ENCODE measurements at places on chromosomes 5 and 9.

- DNase-seq, result peak; percentile 16
Measured at GRCh38 chr9:1869843-1870242, 145.3 kb upstream of the SMARCA2 start.

DNA sequence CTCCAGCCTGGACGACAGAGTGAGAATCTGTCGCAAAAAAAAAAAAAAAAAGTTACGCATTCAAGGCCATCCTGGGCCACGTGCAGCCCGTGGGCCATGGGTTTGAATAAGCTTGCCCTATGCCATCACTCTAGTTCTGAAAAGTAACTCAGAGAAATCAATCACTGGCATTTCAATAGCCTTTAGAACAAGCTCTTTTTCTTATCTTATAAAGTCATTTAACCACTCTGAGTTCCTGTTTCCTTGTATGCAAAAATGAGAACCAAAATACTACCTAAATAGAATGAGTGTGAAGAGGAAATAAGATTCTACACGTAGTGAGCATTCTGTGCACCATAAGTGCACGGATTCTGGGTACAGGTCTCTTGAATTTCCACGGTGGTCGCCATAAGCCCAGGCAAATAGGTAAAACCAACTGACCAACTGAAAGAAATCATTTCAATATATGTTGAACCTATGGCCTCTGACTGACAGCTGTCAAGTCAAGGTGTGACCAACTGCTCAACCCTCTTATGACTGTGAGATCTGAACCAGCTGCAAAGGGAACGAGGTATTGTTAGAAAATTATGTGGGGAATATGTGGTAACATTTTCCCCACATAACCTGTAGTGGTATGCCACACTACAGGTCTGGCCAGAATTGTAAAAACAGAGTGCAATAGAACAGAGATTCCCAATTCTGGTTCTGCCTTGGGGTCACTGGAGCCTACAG, 143.9 kb upstream of the LHFPL2 start:
- DNase-seq, result no peak

GRCh38 chr5:137454671-137455070, 44.5 kb downstream of the SPOCK1 start:
- DNase-seq, result no peak

GRCh38 chr9:114051706-114052105, 26.4 kb downstream of the AMBP start:
- no peak for DNase-seq

- DNase-seq, result no peak
Measured at GRCh38 chr9:128222880-128223670, 19.9 kb downstream of the DNM1 start.

DNA sequence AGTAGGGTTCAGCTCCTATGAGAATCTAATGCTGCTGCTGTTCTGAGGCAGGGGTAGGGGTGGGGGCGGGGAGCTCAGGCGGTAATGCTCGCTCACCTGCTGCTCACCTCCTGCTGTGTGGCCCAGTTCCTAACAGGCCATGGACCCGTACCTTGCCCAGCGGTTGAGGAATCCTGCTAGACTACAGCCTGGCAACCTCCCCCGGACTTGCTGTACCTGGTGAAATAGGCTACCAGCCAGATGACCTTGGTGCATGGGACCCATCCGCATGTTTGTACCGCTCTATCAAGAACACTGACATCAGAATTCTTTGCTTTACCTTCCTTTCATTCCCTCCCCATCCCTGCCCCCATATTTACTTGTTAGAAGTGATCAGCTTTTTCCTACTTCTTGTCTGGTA, 15.3 kb downstream of the IL31RA start:
- DNase-seq, result no peak

DNA sequence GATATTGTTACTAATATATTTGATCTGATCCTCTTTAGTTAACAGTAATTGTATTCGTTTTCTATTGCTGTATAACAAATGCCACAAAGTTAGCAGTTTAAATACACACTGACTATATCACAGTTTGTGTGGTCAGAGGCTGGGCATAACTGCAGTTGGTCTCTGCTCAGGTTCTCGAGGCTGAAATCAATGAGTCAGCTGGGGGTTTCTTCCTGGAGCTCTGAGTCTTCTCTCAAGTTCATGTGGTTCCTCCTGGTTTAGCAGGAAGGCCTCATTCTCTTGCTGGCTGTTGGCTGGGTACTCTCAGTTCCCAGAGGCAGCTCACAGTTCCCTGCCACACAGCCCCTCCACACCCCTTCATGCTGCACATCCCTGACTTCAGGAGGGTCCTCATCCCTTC, 20.7 kb downstream of the COL23A1 start:
- no peak for DNase-seq

- no peak for DNase-seq
Measured at GRCh38 chr5:122295138-122295537, 16.9 kb upstream of the SNCAIP start.

DNA sequence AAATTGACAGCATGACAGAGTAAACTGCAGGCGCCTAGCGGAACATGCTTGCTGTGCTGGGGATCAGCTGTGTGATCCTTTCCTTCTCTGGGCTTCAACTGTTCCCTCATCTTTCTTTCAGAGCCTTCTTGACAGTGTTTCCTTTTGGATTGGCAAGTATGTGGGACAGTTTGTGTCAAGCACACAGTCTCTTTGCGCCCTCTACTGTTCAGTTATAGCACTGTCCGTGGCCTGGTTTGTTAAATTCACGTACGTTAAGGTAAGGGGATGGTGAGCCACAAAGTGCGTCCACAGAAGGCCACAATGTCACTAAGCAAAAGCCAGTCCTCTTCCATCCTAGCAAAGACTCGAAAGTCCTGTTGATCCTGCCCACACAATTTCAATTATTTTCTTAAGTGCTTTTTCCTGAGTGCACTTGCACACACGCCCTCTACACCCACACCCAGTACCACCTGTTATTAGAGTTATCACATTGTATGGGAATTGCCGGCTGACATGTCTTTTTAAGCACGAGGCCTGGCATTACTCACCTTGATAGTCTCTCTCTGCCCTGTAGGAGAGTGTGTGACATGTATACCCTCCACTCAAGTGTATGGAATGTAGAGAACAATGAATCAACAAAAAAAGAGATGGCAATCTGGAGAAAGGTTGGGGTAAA, 22.5 kb upstream of the PTPN3 start:
- DNase-seq, result no peak

DNA sequence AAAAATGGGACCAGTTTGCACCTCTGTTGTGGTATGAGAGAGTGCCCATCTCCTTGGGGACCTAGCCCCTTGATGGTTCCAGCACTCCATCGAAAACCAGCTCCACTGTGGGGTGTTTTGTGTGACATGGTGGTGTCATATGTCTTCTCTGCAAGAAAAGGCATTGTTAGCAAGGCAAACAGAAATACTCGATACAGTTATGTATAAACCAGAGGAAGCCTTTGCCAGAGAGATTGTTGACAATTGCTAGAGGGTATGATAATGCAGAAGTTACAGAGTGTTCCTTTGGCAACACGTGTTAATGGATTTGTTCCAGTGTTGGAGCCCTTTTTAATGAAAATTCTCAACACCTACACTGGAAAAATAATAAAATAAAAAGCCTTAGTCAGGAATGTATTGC, 270.4 kb upstream of the DMRT1 start:
- no peak for DNase-seq

DNA sequence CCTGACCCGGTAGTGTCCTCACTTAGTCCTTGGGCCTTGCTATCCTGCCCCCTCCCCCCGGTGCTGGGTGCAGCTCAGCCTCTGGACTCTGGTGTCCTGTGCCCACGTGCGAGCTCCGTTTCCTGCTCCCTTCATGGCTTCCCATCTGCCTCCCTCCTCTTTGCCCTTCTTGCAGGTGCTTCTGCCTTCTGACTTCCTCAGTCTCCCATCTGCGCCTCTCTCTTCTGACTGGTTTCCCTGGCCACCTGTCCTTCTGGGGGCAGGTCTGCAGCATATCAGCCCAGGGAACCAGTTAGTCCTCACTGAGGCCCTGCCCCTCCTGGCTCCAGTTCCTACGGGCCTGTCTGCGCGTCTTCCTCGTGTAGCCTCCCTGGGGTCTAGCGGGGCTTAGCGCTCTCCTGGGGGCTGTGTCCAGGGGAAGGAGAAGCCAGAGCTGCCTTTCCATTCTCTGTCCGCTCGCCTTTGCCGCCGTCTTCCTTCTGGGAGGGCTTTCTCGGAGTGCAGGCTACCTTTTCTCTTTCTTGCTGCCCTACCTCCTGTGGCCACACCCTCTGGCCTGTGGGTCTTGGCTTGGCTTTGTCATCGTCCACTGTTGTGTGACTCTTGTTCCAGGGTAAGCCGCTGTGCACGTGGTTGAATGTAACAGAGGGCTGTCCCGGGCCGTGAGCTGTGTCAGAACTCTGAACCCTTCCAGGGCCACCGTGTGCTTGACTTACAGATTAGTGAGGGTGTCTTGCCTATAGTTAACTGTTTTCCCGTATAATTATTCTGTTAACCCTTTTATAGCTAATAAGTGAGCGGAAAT, 51.8 kb downstream of the EHMT1 start:
- DNase-seq, result no peak

Data from stimulated activated CD4-positive, alpha-beta T cell treated with anti-CD3 and anti-CD28 coated beads, Interleukin-15, amount 100 ng/mL, for 48 hours (primary cell).